ENCODE measurements at places on chromosomes 1 and 21.

DNA sequence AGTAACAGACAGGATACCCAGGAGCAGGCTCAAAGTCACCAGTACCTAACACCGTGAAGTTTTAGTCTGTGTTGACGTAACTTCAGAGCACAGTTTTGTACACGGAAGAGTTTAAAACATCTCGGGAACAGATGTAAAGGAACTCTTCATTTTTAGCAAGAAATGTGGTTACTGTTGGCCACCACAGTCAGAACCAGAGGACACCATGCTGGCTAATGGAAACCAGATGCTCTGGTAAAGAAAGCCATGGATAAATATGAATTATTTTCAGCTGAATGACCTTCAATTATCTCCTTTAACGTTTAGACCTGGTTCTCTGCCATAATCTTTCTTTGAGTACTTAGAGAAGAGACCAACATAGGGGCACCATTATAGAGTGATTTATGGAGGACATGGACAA lies 115.9 kb downstream of the NTMT2 start:
- DNase-seq, result no peak

- peak; percentile 16 for DNase-seq
These were observed 91.6 kb downstream of the LRRC8C start for GRCh38 chr1:89724369-89725010.

DNA sequence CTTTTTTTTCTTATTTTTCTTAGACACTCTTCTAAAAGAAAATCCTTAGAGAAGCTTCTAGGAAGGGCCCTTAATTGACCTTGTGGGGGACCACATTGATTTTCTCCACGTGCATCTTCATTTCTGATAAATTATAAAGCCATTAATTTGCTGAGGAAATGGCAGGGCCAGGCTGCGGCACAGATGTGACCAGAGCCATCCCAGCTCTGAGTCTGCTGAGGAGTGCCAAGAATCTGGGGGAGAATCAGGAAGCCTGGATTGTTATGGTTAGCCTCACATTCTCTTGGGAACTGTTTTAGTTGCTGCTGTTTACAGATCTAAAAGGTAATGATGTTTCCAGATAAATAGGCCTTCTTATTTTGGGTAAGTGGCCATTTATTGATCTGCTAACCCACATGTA lies 16.2 kb downstream of the PROX1 start:
- no peak for DNase-seq

- DNase-seq, result no peak
These were observed 2.3 kb downstream of the ZBTB37 start for GRCh38 chr1:173870252-173871075.

- no peak for DNase-seq
These were observed 1.2 kb upstream of the MMEL1 start for GRCh38 chr1:2633936-2634491.

- no peak for DNase-seq
These were observed 634.9 kb downstream of the LMO4 start for GRCh38 chr1:87963556-87963955.

DNA sequence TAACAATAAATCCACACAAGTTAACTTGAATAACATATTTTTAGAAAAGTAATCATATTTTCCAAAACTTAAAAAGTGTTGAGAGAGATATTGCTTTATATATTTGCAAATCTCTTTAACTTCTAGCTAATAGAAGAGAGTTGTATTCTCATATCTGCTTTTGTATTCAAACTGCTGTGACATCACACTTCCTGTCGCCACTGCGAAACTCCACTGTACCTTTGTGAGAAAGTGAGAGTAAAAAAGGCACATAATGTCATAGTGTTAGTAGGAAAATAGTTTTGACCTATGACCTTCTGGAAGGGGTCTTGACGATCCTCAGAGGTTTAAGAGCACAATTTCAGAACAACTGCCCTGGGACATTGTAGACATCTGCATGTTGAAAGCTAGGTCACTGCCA lies 21.6 kb downstream of the AK5 start:
- DNase-seq, result no peak

- no peak for DNase-seq
These were observed 27.8 kb downstream of the FBXO42 start for GRCh38 chr1:16324456-16324890.

DNA sequence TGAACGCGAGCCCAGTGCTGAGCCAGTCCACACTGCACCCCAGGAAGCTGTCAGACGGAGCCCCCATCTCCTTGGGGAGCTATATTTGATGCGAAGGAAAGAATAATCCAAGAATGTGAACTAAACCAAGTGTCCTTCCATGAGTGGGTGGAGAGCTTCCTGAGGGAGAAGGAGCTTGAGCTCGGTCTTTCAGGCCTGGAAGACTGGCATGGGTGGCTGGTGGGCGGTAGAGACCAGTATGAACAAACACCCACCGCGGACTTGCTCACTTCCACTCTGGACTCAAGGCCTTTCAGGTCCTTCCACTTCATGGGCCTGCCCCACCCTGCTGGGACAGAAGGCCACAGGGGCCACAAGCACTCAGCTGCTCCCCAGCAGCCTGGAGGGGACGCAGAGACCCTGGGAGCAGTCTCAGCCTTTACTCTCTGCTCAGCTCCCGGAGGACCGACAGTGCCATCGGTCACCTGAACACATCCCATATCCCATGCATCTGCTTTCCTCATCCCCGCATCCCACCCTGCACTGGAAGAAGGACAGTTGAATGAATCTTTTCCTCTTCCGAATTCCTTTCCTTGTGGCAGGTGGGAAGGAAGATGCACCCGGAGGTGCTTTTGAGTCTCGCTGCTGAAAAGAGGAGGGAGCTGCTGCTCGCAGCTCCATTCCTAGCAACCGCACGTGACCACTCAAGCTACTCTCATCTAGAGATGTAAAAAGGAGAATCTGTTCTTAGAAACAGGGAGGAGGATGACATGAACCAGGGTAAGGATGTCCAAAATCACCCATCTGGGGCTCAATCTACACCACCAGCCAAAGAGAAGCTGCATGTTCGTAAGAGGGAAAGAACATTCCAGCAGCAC lies 92.3 kb downstream of the PGBD5 start:
- DNase-seq, result no peak

GRCh38 chr1:231272880-231273279 lies 31.9 kb downstream of the GNPAT start:
- no peak for DNase-seq

- no peak for DNase-seq
These were observed 88.5 kb downstream of the UCK2 start for GRCh38 chr1:165915932-165916348.

GRCh38 chr1:119727991-119728390 lies 16.3 kb downstream of the PHGDH start:
- no peak for DNase-seq
